ENCODE measurements at places on chromosomes 3 and 15.

DNA sequence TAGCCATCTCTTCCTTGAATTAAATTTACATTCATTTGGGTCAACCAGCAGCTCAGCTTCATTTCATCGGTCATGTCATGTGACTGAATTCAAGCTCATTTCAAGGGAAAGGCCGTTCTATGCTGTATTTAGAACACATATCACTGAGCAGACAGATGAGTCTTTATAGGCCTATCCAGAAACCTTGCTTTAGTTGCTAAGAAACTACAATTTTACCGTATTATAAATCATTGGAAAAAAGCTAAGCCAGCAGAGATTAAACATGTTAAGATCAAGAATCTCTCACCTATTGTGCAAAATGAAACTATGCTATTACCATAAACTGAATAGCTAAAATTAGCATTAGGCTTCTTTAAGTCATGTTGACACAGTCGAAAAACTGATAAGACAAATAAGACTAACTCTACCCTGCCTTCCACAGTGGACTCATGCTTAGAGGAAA is 2.2 kb downstream of the NPTN start:
- no peak for DNase-seq

GRCh38 chr3:156664831-156665178 is 9.6 kb upstream of the TIPARP start:
- DNase-seq = no peak

DNA sequence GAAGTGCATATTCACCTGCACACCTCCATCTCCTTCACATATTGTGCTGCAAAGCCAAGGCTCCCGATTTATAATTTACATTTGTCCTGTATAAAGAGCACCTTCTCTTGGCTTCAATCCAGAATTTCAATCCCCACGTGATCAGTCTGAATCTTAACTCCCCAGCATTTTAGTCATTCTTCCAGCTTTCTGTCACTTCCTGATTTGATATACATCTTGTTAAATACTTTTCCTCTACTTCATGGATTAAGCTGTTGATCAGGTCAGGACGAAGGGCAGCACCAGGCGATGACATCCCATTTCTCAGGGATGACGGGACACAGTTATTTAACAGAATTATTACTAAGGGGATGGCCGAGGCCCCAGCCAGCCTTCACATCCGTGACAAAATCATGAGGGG is 212.5 kb downstream of the EPHB1 start:
- DNase-seq = no peak

GRCh38 chr3:105809208-105809888 is 59.5 kb downstream of the CBLB start:
- no peak for DNase-seq

GRCh38 chr3:36943601-36944000 is 1.3 kb downstream of the TRANK1 start:
- DNase-seq = no peak

GRCh38 chr3:191123946-191124345 is 75.1 kb upstream of the OSTN start:
- no peak for DNase-seq

- no peak for DNase-seq
These were observed 28.9 kb downstream of the PDCD10 start for GRCh38 chr3:167705840-167706239.

DNA sequence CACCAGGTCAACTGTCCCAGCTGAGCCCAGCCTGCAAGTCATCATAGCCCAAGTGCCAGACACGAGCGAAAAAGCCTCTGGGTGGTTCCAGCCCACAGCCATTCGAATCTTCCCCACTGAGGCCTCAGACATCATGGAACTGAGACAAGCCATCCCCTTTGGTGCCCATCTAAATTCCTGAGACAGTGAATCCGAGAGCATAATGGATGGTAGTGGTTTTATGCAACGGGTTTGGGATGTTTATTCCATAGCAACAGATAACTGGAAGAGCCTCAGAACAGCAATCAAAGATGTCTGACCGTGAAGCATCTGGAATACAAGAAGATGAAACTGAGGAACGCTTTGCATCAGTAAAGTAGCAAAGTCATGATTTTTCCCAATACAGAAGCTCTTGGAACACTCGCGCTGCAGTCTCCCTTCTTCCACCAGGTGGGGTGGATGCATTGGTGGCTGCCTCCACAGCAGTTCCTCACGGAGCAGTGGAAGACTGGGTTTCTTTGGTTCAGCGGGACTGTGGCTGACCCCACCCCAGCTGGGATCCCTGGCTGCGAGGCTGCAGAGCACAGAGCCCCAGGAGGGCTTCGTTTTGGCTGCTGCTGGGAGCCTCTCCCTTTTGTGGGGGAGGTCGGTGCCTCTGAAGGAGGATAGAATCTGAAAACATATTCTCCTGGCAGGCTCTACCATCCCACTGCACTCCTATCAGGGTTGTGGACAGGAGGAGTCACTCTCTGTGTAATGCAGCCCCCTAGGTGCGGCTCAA is 26.4 kb upstream of the PDE8A start:
- DNase-seq = peak; percentile 9

- DNase-seq = peak; percentile 8
These were observed 124.6 kb downstream of the ARRDC4 start for GRCh38 chr15:98085003-98085639.

- no peak for DNase-seq
These were observed 322.5 kb downstream of the MAGI1 start for GRCh38 chr3:65716071-65716751.

GRCh38 chr15:59017449-59017848 is 30.0 kb downstream of the RNF111 start:
- no peak for DNase-seq

DNA sequence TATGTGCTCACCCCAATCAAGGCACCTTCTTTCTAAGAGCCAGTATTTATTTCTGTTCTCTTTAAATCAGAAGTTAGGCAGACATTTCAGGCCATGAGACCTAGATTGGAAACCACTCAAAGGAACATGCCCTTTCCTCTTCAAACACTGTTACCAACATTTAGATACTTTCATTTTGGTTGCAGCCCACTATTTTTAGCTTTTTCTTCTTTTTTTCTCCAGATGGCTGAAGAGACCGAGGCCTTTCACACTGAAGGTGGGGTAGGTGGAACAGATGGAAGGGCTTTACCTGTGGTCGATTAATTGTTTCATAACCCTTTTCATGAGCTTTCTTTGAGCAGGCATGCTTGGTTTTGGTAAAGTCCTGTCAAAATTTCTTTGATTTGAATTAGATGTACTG is 10.9 kb upstream of the LZTFL1 start:
- no peak for DNase-seq

DNA sequence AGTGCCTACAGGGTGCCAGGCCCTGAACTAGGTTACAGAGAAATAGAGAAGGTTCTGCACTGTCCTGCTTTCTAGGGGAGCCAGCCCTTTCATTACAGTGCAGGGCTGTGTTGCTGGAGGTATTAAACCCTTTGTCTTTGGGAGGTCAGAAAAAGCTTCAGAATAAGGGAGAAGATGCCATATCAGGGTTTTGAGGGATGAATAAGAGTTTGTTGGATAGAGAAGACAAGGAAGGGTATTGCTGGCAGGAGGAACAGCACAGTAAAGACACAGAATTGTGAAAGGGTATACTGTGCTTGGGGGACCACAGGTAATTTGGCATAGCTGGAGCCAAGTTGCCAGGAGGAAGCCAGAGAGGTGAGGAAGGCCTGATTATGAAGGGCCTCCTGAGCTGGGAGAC is 23.0 kb downstream of the NOX5 start:
- no peak for DNase-seq

- DNase-seq = no peak
These were observed 15.6 kb downstream of the FRMD4B start for GRCh38 chr3:69370156-69370883.

DNA sequence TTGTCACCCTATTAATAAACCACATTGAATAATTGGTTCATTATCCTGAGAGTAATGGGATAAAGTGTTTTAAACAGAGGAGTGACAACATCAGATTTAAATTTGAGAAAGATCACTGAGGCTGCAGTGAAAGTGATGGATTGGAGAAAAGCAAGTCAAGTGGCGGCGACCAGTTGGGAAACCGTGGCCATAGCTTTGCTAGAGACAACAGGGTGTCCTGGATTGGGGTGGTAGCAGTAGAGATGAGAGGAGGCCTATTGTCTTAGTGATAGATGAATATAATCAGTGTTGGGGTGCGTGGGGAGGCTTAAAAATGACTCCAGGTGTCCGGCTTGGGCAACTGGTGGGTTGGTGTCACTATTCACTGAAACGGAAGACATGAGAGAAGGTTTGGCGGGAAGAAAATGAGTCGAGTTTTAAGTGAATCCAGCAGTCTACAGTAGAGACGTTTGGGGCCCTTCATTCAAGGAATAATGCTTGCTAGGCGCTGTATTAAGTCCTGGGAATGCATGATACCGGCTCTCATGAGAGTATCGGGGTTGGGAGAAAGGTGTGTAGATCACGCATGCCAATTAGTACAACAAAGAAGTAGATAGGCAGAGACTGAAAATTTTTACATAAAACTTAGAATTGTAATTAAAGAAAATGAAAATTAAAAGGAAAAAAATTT is 819 bp downstream of the NEK4 start:
- DNase-seq = no peak

DNA sequence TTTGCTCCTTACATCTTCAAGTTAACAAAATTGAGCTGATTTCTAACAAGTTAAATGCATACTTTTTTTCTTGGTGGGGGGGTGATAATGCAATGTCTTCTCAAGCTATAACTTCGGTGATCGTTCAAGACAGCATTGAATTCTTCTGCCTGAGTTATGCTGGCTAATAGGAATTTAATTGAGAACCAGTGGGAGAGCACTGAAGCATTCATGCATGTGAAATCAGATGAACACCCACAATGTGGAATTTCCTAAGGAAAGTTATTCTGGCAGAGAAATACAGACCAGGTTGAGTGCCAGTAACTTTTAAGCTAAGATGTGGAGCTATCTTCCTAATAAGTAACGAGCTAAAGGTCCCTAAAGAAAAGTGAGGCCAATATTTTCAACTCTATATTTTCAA is 3.0 kb downstream of the SPATA16 start:
- DNase-seq = no peak

GRCh38 chr15:68982976-68983563 is 31.4 kb upstream of the NOX5 start:
- DNase-seq = no peak

GRCh38 chr15:57854531-57854930 is 148.0 kb downstream of the POLR2M start:
- no peak for DNase-seq

- DNase-seq = no peak
These were observed 95.1 kb upstream of the MEX3B start for GRCh38 chr15:82140886-82141285.

DNA sequence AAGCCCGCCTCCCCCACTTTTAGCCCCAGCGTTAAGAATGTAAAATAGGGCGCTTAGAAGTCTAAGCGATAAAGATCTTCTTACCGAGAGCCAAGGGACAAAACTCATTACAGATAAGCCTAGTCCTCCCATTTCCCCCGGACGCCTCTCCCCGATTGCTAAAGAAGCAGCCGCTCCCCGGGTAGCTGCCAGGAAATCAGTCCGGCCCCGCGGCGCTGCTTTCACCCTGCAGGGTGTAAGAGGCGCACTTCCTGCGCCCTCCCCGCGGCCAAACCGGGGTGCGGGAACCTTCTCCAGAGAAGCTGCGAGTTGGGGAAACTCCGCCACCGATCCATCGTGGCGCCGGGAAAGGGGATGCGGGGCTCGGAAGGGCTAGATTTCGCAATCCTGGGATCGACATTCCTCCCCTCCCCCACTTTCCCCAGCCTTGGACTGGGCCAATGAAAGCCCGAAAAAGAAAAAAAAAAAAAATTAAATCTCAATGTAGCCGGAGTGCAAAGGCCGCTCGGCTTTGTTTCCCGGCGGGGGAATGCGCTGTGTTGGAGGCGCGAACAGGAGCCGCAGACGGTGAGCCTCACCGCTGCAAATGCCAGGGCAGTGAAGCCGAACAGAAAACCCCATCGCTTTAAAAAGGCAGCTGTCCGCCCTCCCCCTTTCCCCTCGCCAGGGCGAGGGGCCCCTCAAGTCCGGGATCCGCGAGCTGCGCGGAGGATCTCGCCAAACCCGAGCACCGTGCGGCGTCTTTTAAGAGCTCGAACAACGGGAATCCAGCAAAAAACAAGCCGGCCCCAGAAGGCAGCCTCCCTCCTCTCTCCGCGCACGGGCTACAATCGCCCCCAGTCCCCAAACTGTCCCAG is 626 bp upstream of the PTPRG start:
- DNase-seq = peak; percentile 62

- DNase-seq = no peak
These were observed 81.0 kb upstream of the NMNAT3 start for GRCh38 chr3:139758654-139759291.

DNA sequence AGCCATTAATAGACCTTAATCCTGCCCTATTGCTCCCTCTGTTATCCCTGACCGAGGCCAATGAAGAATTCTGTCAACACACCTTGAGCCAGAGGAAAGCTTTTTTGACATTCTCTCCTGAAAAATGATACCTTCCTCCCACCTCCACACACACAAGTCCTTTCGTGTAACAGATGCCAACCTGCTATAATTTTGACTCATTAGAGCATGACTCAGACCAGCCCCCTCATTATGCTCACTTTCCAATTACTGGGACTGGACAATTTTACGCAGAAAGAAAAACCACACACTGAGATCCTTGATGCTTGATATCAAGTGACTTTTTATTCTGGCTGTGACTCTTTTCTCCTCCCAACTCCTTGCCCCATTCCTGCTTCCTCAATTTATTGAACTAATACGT is 50.9 kb downstream of the LSAMP start:
- peak; percentile 47 for DNase-seq

GRCh38 chr3:171677706-171678105 is 132.6 kb downstream of the PLD1 start:
- DNase-seq = no peak

DNA sequence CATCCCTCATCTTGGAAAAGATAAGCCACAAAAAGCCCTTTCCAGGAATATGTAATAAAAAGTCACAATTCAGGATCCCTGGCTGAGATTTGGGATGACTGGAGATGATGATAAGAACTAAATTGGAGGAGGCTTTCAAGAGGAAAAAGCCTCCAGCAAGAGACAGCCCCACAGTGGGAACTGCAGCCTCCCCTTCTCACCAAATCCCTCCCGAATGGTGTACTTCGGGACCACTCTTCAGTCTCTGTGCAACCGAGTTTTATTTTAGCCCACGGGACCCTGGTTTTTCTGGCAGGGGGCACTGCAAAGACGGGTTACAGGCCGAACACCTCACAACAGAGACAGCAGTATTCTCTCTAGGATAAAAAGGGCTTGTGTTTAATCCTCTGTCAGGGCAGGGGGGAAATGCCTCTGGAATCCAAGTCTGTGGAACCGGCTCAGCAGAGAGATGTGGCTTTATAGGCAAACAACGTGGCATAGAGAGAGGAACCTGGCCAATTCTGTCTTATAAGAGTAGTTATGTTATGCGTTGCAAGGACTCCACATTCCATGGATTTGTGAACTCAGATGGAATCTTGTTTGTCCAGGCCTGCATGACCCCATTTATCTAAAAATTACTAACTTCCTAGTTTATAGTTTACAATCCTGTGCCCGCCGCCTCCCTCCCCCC is 1.2 kb upstream of the LMCD1 start:
- no peak for DNase-seq

- no peak for DNase-seq
These were observed 10.0 kb downstream of the FAM107A start for GRCh38 chr3:58567251-58567515.

DNA sequence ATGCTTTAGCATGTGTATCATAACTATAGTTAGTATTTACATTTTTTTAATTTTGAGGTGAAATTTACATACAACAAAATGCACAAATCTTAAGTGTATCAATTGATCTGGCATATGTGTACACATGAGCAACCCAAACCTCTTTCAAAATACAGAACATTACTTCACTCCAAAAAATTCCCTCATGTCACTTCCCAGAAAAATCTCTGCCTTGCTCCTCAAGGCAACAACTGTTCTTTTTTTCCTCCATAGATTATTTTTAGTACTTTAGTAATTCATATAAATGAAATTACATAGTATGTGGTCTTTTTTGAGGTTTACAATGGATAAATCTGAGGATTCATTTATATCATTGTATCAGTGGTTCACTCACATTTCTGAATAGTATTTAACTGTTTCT is 84.9 kb downstream of the TRIM42 start:
- no peak for DNase-seq

Data from NCI-H748 treated with DMSO at 0.1 percent for 48 hours (cell line).